HepG2 (cell line): ENCODE measurements at places on chromosomes 5 and 9.

DNA sequence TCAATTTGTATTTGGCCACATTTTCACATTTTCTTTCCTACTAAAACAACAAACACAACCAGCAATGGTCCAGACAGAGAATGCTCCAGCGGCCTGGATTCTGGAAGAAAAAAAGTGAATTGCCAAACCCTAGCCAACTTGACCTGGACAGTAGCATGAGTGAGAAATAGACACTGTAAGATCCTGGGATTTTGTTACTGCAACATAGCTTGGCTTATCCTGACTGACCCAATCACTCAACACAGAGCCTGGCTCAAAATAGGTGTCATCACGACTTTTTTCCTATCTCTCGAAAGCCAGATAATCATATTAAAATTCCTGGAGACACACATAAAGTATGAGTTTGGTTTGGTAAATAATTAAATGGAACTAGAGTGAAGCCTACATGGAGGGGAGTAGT, 25.4 kb upstream of the MVB12B start:
- DNase-seq: no peak

- no peak for DNase-seq
Measured at GRCh38 chr5:82425591-82425990, 147.4 kb upstream of the RPS23 start.

- no peak for DNase-seq
Measured at GRCh38 chr5:160727296-160727997, 124.6 kb downstream of the ATP10B start.

GRCh38 chr9:130823435-130823834, 11.6 kb upstream of the ABL1 start:
- DNase-seq: no peak

GRCh38 chr5:22709743-22710142, 143.4 kb downstream of the CDH12 start:
- no peak for DNase-seq

DNA sequence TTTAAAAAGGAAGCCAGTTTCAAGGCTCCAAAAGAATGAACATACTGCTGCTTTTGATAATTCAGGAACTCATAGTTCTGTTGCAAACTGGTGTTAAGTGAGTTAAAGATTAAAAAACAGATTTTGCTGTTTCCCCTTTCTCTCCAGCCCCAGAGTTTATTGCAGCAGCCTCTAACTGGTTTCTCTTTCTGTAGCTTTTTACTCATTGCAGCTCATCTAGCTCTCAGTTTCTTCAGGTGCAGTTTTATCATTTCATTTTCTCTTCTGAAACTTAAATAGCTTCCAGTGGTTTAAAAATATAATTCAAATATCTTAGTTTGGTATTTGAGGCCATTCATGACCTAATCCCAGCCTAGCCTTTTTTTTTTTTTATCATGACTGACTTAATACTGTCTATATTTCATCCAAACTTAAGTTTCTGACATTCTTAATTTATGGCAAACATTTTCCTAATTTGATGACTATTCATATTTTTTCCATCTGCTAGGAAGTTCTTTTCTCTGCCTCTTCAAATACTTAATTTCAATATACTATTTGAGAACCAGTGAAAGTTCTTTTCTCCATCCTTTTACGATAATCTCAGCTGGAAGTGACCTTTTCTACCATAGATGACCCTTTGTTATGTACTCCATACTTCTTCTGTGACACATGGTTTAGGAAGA, 252.7 kb upstream of the GRIA1 start:
- DNase-seq: no peak

GRCh38 chr9:85408494-85408893, 333.3 kb downstream of the AGTPBP1 start:
- peak; percentile 48 for DNase-seq

DNA sequence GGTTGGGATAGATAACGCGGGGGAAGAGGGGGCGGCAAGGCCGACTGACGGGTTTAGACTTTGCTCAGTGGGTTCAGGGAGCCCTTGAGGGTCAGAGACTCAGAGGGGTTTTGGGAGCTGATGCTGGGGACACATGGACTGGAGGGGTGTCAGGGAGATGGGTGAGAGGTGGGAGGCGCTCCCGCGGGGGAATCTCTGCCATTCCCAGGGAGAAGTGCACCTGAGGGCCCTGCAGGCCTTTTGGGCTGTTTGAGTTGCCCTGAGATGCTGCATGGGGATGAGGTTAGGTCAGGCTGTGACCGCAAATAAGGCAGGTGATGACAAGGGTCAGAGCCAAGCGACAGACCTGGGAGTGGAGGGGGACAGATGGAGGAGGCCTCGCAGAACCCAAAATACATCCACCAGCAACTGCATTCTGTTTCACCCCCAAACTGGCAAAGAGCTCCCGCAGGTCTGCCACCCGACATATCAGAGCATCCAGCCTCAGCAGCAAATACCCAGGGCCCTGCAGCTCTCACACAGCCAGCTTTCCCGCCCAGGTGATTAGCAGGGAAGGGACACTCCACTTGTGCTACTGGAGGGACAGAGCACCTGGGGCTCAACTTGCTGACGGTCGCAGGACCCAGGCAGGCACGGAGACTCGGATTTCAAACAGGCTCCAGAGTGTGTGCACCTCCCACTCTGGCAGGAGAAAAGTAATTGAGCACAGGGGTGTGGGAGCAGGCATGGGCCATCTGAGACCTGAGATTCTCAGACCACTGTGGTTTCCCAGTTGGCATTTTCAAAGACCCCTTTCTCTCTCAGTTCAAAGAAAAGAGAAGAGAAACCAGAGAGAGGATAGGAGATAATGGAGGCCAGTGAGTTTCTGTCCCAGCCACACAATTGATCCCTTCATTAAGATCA, 26.4 kb downstream of the TMOD1 start:
- DNase-seq: no peak

- no peak for DNase-seq
Measured at GRCh38 chr9:12797037-12797436, 22.2 kb downstream of the LURAP1L start.

GRCh38 chr9:88657893-88658292, 122.9 kb downstream of the NXNL2 start:
- DNase-seq: no peak

GRCh38 chr9:35481347-35481975, 8.4 kb upstream of the RUSC2 start:
- peak; percentile 54 for DNase-seq

- DNase-seq: no peak
Measured at GRCh38 chr5:125200866-125201373, 454.5 kb upstream of the ZNF608 start.

DNA sequence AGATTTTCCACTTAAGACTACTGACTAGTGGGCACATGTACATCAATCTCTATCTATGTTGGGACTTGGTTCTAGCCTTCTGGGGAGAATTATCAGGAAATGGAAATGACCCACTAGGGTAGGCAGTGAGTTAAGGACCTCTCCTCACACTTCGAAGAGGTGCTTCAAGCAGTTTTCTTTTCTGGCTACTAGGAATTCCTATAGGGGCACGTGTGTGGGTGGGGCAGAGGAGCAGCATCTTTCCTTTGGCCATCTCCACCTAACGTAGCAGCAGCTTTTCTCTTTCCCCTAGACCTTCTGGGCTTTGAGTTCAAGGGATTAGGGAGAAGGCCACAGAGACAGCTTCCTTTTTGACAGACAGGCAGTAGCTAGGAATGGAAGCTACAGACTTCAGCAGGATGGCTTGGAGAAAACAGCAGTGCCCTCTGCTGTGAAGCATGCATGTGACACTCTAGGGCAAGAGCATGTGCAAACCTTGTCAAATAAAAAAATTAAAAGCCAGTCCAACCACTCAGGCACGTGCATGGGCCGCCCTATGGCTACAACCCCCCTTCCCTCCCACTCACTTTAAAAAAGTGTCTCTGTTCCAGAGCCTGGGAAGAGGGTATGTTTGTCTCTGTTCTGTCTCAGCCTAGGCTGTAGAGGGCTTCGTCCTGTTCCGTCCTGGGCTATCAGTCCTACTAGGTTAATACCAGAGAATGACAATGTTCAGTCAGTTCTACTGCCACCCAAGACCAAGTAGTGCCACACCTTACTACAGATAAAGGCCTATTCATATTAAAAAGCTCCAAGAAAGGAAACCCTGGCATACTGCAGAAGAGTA, 8.7 kb upstream of the GFRA3 start:
- DNase-seq: peak; percentile 68
